ENCODE measurements at places on chromosomes 2 and 18.

GRCh38 chr2:159124441-159124911, 156.0 kb downstream of the TANC1 start:
- DNase-seq = peak; percentile 65

- DNase-seq = no peak
These were observed 242.6 kb upstream of the NT5C1B start for GRCh38 chr2:18831916-18832510.

GRCh38 chr2:114020668-114021067, 130.8 kb downstream of the ACTR3 start:
- no peak for DNase-seq

DNA sequence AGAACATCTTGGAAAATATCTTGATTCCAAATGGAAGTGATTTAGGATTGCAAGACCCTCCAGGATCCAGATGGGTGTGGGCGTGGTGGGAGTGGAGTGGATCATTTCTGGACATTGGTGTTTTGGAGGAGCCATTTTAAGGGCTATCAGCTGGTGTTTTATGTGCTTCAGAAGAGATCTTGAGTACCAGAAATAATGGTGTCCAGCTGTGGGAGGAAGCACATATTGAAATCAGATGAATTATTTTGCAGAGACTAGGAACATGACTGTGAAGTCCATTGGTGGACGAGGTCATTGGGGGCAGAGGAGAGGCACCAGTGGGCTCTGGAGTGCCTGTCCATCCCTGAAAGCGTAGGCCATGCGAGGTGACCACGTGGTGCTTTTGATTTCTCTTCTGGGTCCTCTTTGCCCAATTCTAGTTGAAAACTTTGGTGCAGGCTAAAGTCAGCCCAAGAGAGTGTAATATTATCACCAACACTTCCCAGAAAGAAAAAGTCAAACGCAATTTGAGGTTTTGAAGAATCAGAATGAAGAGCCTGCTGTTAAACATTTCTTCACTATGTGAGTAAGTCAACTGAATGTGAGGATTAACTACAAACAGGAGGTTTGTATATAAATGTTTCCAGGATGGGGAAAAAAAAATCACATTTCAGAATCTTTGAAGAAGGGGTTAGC, 31.6 kb downstream of the RNF144A start:
- DNase-seq = no peak

- DNase-seq = no peak
These were observed 165.3 kb downstream of the ARL4C start for GRCh38 chr2:234331566-234331965.

- DNase-seq = no peak
These were observed 35.6 kb downstream of the BMP10 start for GRCh38 chr2:68835621-68836020.

GRCh38 chr2:169743549-169743948, 9.9 kb downstream of the KLHL23 start:
- no peak for DNase-seq

Data from CD4-positive, alpha-beta T cell treated with Interleukin-17A for 4 hours (primary cell).